ENCODE measurements at places on chromosomes 3 and 15.

DNA sequence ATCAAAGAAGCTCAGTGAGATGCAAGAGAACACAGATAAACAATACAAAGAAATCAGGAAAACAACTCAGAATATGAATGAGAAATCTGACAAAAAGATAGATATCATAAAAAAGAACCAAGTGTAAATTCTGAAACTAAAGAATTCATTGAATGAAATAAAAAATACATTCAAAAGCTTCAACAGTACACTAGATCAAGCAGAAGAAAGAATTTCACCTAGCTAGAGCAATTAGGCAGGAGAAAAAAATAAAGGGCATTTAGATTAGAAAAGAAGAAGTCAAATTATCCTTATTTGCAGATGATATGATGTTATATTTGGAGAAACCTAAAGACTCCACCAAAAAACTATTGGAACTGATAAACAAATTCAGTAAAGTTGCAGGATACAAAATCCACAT lies 19.4 kb upstream of the CX3CR1 start:
- no peak for DNase-seq
- H3K27ac ChIP-seq = no peak overlapping the region
- H3K4me1 ChIP-seq = no peaks in the 10 kb centered on the region
- H3K4me3 ChIP-seq = no peak overlapping the region

GRCh38 chr3:173920386-173920785 lies 522.8 kb downstream of the NLGN1 start:
- H3K27me3 ChIP-seq = no peaks in the 10 kb centered on the region
- H3K36me3 ChIP-seq = no peaks in the 10 kb centered on the region
- H3K4me1 ChIP-seq = peaks cover 6% of the 10 kb centered on the region
- DNase-seq = no peak
- no peak overlapping the region for H3K4me3 ChIP-seq

DNA sequence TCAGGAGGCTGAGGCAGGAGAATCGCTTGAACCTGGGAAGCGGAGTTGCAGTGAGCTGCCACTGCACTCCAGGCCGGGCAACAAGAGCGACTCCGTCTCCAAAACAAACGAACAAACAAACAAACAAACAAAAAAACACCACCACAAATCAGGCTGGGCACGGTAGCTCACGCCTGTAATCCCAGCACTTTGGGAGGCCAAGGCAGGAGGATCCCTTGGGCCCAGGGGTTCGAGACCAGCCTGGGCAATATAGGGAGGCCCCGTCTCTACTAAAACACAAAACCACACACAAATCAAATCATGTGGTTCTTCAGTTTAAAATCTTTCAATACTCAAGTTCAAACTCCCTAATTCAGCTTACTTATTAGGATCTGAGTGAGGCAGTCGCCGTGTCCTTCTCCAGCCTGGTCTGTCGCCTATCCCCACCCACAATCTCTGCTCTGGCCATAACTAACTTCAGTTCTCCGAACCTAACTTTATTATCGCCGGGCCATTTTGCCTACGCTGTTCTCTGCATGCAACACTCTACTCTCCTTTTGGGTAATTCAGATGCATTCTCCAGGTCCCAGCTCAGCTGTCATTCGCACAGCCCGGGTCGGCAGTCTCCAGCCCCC lies 660 bp upstream of the RTF1 start:
- no peaks in the 10 kb centered on the region for H3K36me3 ChIP-seq
- H3K4me3 ChIP-seq = peak overlapping the region; percentile 96
- no peaks in the 10 kb centered on the region for H3K27me3 ChIP-seq

DNA sequence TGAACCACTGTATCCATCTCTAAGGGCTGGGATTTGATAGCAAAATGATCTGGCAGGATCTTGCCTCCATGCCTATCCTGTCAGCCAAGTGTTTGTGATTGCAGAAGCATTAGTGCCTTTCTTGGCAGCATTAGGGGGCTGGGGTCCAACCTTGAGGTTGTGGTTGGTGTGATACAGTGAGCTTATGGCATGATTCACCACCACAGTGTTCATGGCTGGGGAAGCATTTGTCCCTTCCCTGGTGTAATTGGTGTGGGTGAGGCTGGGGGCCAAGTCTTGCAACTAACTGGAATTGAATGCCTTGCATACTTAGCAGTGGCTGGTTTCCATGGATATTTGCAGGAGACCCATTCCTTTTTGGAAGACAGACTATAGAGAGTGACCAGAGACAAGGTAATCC lies 271.0 kb upstream of the TBL1XR1 start:
- no peak overlapping the region for H3K4me3 ChIP-seq
- peaks cover 34% of the 10 kb centered on the region for H3K4me1 ChIP-seq
- no peaks in the 10 kb centered on the region for H3K36me3 ChIP-seq

DNA sequence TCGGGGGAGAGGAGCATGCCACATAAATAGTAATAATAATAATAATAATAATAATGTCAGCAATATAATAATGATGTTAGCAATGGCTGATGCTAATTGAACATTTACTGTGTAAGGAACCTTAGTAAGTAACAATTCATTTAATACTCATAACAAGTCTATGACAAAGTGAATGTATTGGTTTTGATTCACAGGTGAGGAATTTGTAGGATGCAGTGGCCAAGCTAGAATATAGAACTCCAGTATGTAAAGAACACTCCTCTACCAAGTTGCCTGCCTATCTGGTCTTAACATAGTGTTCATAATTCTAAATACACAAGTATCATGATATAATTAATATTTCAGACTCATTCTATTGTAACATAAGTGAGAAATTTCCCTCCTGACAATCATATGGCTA lies 1016.5 kb downstream of the ROBO1 start:
- no peak overlapping the region for H3K27ac ChIP-seq
- H3K4me3 ChIP-seq = no peak overlapping the region
- no peak for DNase-seq
- peaks cover 22% of the 10 kb centered on the region for H3K4me1 ChIP-seq
- H3K36me3 ChIP-seq = no peaks in the 10 kb centered on the region

- no peaks in the 10 kb centered on the region for H3K27me3 ChIP-seq
- no peak overlapping the region for H3K4me3 ChIP-seq
These were observed 4.4 kb upstream of the XIRP1 start for GRCh38 chr3:39196671-39197356.

DNA sequence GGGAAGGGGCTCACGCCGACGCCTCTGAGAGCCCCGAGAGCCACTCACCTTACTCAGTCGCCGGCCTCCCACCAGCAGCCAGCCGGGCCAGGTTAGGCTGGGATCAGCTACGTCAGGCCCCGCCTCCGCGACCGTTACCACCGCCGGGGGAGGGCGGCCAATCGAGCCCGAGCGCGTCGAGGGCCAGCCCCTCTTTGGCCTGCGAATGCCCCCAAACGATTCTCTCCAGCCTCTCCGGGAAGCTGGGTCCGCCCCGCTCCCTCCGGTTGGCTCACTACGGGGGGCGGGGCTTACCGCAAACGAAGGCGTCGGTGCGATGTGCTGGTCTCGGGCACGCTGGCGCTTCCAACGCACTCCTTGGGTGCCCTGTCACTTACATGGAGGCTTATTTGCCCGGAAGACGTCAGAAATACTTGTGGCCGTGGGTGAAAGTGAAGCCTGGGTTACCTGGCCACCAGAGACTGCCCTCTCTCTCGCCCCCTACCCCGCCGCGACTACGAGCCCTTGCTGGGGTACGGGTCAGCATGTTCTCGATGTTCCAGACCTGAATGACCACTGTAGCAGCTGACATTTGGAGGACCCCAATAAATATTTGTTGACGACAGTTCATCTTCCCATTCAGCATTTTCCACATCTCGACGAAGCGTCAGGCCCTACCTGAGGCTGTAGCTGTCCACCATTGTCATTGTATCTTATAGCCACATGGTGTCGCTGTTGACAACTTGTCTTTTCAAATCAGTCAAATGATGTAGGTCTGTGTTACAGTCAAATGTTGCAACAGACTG lies at the start of gene CEP70:
CEP70 (minus strand) TSS at position 111 of the 785 bp plus-strand sequence. CDS start 21,333 bp downstream, outside the sequence.
- H3K27ac ChIP-seq = peak within 1 kb of the TSS; percentile 98
- peak within 1 kb of the TSS; percentile 79 for H3K4me3 ChIP-seq
- peak; percentile 91 for DNase-seq
- H3K4me1 ChIP-seq = peaks cover 21% of the 10 kb centered on the region
- no peaks in the 10 kb centered on the region for H3K27me3 ChIP-seq

- no peaks in the 10 kb centered on the region for H3K4me1 ChIP-seq
- no peaks in the 10 kb centered on the region for H3K36me3 ChIP-seq
- DNase-seq = no peak
- H3K27me3 ChIP-seq = no peaks in the 10 kb centered on the region
- no peak overlapping the region for H3K27ac ChIP-seq
- H3K4me3 ChIP-seq = no peak overlapping the region
These were observed 154.5 kb upstream of the NSMCE3 start for GRCh38 chr15:29424118-29424517.

- DNase-seq = no peak
- H3K27ac ChIP-seq = no peak overlapping the region
- peaks cover 22% of the 10 kb centered on the region for H3K4me1 ChIP-seq
- no peaks in the 10 kb centered on the region for H3K36me3 ChIP-seq
These were observed 2.4 kb downstream of the PARP3 start for GRCh38 chr3:51944451-51945021.

DNA sequence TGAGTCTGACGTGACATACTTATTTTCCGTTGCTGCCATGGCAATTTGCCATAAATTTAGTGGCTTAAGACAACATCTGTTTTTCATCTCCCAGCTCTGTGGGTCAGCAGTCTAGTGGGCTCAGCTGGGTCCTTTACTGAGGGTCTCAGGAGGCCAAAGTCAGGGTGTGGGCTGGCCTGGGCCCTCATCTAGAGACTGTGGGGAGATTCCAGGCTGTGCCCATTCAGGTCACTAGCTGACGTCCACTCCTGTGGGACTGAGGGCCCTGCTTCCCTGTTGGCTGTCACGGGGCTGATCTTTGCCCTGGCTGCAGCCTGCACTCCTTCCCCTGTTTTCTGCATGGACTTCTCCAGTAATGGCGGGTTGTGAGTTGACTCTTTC lies 19.1 kb downstream of the FGD5 start:
- H3K27ac ChIP-seq = peak overlapping the region; percentile 55
- DNase-seq = no peak
- no peaks in the 10 kb centered on the region for H3K36me3 ChIP-seq
- peaks cover 31% of the 10 kb centered on the region for H3K27me3 ChIP-seq

- H3K27ac ChIP-seq = no peak overlapping the region
- no peak for DNase-seq
- H3K4me1 ChIP-seq = peaks cover 18% of the 10 kb centered on the region
- H3K36me3 ChIP-seq = peaks cover 1% of the 10 kb centered on the region
These were observed 36.1 kb downstream of the SENP8 start for GRCh38 chr15:72154316-72154715.

DNA sequence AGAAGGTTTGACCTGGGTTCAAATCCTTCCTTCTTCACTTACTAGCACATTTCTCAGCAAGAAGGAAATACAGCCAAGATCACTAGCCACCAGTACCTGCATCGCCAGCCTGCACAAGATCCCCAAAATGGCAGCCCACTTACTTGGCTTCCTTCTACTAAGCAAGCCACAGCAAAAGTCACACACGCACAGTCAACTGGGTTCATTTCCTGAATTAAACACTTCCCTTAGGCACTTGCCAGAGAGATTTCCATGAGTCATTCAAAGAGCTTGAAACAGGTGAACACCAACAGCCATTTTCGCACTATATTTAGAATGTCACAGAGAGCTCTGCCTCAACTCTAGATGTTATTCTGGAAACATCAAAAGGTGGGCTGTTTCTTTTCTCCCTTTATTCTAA lies 42.6 kb downstream of the MGLL start:
- no peak overlapping the region for H3K4me3 ChIP-seq
- DNase-seq = no peak
- no peak overlapping the region for H3K27ac ChIP-seq
- peaks cover 2% of the 10 kb centered on the region for H3K36me3 ChIP-seq
- no peaks in the 10 kb centered on the region for H3K27me3 ChIP-seq
- peaks cover 27% of the 10 kb centered on the region for H3K4me1 ChIP-seq

- no peak for DNase-seq
- no peak overlapping the region for H3K4me3 ChIP-seq
- no peaks in the 10 kb centered on the region for H3K4me1 ChIP-seq
- H3K36me3 ChIP-seq = no peaks in the 10 kb centered on the region
- no peaks in the 10 kb centered on the region for H3K27me3 ChIP-seq
- H3K27ac ChIP-seq = no peak overlapping the region
These were observed 291.3 kb downstream of the OXSM start for GRCh38 chr3:26081166-26081565.

DNA sequence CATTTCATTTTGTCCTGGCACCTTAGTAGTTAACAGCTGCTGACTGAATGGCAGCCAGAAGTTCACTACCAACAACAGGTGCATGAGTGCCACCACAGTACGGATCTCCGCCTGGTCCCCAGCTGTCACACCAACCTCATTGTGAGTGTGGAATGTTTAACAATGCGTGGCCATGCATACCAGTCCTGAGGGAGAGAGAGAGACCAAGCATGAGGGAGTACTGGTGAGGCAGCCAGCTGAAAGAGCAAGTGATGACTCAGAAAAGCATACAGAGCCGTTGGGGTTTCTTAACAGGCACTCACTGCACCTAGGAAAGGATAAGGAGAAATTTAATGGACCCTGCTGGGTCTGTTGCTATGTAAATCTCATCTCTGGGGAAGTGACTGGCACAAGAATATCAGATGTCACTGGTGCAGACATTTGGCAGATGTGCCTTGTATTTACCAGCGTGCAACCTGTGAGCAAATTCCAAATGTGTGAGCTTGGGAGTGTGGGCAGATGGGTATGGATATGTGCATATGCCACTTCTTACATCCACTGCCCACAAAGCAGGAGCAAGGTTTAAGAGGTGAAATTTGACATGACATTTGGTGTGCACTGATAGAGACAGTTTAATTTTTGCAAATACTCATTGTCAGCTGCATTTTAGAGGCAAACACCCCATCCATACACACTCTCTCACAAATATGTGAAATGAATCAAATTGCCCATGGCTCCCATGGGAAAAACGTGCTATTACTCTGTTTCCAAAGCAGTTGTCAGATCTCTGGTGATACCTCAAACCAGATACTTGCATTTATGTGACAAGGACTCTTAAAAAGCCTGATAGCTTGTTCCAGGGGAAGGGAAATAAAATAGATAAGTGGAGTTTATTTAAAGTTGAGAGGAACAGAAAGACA lies 245.2 kb upstream of the ARPP21 start:
- H3K4me1 ChIP-seq = peaks cover 6% of the 10 kb centered on the region
- no peak for DNase-seq
- no peaks in the 10 kb centered on the region for H3K36me3 ChIP-seq
- no peak overlapping the region for H3K4me3 ChIP-seq

DNA sequence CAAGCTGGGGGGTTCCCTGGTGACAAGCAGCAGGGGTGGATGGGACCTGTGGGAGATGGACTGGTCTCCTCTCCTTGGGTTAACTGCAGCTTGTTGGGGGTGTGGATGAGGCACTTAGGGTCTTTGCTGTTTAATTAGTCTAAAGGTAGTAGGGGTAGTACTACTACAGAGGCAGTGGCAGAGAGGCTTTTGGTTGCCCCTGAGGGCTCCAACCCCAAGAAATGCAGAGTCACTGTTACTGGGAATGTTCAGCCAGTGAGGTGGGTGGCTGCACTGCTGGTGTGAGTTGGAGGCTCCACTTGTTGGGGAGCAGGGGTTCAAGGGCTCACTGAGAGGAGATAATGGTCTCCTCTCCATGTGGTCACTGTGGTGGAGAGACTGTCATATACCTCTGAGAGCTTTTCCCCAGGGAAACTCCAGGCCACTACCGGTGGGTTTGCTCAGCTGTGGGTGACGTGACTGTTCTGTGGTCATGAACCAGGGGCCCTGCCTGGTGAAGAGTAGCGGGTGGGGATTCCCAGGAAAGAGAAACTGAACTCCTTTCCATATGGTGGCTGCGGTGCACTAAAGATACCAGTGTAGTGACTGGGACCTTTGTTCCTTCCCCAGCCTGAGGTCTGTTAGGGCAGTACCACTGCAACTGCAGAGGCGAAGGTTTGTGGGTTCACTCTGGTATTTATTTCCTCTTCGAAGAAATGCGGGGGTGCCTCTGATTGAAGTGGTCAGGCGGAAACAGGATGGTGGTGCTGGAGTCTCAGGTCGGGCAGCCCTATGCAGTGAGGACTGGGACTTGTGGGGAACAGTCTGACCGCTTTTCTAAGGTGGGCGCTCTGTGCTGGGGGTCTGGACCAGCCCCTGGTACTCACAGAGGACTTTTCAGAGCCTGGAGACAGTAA lies 68.9 kb upstream of the TNFSF10 start:
- no peaks in the 10 kb centered on the region for H3K36me3 ChIP-seq
- H3K4me3 ChIP-seq = no peak overlapping the region
- peaks cover 19% of the 10 kb centered on the region for H3K4me1 ChIP-seq
- DNase-seq = no peak

Data from mesothelial cell of epicardium (in vitro differentiated cells).